ENCODE measurements at places on chromosomes 5 and 9.

- DNase-seq: no peak
These were observed 35.1 kb downstream of the GAS1 start for GRCh38 chr9:86912210-86912609.

- DNase-seq: no peak
These were observed 121.8 kb downstream of the GCNT1 start for GRCh38 chr9:76580820-76581219.

GRCh38 chr5:168683247-168683926 lies 104.2 kb upstream of the PANK3 start:
- DNase-seq: no peak

DNA sequence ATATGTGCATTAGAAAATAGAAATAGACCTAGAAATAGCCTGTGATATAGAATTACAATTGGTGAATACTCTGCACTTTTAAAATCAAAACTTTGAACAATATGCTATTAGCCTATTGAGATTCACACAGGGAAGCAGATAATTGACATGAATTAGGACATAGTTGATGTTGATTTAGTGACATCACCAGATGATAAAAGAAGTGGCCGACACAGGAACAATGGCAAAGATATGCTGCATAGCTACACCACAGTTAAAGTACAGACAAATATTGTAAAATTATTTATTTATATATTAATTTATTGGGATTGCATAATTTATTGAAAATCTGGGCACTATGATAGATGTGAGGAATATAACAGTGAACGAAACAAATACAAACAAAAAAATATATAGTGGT lies 261.5 kb upstream of the CCNH start:
- DNase-seq: no peak

DNA sequence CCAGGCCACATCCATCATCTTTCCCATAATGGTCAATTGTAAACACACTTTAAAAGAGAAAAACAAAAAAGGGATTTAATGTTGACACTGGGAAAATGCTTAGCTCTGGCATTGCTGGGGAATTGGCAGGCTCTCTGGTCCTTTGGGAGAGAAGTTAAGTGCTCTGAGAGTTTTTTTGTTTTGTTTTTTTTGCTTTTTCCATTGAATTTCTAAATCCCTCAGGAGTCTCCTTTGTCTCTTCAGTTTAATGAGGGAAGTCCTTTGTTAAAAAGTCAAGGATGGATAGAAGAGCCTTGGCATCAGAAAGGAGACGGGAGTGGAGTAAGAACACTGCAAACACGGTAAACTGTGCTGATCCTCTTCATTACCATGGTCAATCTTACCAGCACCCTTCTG lies 7.1 kb upstream of the HAND1 start:
- no peak for DNase-seq

GRCh38 chr9:106862821-106863720 lies at the start of gene ZNF462:
Gene ZNF462 (plus strand): TSS chr9:106863166. CDS start chr9:106923384, 60,218 bp downstream.
- DNase-seq: peak; percentile 70

DNA sequence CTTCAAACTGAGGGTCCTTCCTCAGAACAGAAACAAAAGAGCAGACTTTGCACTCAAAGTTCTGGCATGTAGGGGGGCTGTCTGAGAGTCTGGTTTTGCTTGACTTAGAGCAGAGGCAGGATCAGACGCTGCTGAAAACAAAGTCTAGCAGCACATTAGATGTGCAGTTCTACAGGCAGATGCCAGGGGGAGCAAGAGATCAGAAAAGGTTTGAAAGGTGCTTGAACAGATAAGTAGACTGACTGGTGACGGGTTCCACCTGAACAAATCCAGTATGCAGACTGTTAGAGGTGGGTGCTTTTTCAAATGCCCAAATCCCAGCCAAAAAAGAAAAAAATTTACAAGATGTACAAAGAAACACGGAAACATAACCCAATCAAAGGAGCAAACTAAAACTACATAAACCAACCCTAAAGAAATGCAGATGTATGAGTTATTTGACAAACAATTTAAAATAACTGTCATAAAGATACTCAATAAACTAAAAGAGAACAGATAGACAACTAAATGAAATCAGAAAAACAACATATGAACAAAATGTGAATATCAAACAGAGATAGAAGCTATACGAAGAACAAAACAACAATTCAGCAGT lies 194.7 kb upstream of the FREM1 start:
- peak; percentile 44 for DNase-seq

GRCh38 chr5:5497152-5497788 lies 74.8 kb downstream of the ICE1 start:
- peak; percentile 67 for DNase-seq

GRCh38 chr5:180645274-180646204 lies 3.9 kb downstream of the FLT4 start:
- no peak for DNase-seq
